ACHN (cell line): ENCODE measurements at places on chromosomes 2 and 18.

- no peak for DNase-seq
Observed at GRCh38 chr2:70182689-70183088, 8.1 kb downstream of the C2orf42 start.

DNA sequence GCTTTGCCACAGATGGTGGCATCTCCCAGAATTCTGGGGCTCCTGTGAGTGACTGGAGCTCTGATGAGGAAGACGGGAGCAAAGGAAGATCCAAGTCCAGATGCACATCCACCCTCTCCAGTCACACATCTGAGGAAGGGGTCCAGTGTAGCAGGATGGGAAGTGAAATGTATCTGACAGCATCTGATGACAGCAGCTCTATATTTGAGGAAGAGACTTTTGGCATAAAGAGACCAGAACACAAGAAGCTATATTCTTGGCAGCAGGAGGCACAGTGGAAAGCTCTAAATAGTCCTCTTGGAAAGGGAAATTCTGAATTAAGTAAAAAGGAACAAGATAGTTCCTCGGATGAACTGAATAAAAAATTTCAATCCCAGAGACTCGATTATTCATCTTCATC lies 23.5 kb upstream of the C1GALT1C1L start:
- no peak for DNase-seq

- no peak for DNase-seq
Observed at GRCh38 chr2:45683292-45683691, 31.8 kb downstream of the PRKCE start.

GRCh38 chr2:229456091-229456490 lies 185.0 kb upstream of the PID1 start:
- no peak for DNase-seq

- no peak for DNase-seq
Observed at GRCh38 chr2:121002597-121002996, 266.9 kb downstream of the GLI2 start.

DNA sequence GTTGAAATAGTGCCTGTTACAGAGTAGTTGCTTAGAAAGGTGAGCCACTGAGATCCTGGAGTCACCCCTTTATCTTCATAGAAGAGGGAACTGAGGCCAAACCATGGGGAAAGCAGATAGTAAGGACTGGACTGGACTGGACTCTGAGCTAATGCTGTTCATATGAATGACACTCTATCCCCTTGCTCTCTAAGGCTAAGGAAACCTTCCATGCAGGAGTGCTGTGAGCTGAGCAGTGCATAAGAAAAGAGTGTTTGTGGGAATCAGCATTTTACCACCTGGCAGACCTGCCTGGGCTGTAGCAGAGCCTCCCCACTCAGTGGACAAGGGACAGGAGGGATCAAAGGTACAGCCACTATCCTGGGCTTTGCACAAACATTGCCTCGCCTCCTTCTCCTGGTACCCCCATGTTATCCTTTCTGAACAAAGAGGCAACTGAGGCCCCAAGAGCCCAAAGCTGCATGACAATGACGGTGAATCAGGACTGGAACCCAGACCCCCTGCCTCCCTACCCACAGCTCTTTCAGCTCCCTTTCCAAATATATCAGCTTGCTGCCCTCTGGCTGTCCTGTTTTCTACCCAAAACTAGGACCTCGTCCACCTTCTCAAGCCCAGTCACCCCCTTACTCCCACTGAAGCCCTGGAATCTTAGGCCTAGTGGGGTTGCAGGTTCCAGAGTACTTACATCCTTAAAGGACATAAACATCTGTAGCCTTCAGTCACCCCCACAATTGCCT lies 227.9 kb downstream of the ZBTB7C start:
- no peak for DNase-seq

DNA sequence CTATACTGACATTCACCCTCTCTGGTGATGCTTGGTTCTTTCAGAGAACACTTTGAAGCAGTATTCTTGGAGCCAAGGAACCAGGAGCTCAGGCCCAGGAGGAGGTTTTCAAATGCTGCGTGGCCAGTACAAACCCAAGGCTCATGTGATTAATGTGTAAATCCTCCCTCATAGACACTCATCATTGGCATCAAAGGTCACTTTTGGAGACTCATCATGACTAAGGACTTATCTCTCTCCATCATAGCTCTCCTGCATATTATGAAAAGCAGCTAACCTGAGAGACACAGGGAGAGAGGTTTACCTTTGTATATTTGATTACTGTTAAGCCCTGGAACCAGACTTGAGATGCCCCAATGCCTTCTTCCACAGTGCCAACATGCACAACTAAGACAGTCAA lies 115.3 kb upstream of the SRD5A2 start:
- no peak for DNase-seq

DNA sequence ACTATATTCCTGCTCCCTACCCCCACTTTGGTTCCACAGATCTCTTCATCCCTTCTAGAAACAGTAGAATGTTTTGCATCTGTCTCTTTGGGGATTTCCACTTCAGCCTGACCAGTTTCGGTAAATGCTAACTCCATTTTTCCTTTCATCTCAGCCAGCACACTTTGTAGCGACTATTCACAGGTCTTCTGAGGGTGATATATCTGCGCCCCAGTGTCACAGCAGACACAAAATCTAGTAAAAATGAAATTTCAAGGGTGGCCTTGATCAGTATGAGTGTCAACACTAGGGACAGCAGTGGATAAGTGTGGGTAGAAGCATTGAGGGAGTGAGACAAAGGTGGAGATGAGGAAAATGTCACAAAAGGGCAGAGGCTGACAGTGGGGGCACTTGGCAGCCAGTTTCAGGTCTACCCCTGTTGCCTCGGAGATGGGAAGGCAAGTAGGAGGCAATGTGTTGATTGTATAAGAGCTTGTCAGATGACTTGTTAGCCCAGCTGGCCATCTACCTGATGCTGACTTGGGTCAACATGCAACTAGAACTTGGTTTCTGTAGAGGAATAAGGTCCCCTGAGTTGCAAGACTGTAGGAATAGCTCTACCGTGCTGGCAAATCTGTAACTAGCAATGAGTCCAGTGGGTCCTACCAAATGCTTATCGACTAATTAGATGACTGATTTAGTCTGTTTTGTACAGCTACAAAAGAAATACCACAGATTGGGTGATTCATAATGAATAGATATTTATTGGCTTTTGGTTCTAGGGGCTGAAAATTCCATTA lies 60.7 kb downstream of the CXCR4 start:
- no peak for DNase-seq

- DNase-seq = no peak
Observed at GRCh38 chr18:44290366-44290977, 390.2 kb upstream of the SETBP1 start.

DNA sequence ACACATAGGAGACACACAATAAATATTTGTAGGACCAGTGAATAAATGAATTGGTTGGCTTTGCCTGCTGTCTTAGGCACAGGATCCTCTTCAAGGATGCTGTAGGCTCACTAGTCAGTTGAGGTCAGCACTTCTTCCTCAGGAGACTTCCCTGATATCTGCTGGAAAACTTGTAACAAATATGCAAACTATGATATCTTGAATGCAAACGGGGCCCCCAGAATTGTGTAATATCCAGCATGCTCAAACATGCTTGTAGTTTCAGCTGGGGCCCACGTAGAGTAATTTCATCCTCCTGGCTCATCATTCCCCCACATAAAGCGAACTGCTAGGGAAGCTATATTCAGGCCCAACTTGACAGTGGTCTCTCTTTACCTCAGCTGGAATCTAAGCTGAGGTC lies 43.6 kb downstream of the POLE4 start:
- no peak for DNase-seq

DNA sequence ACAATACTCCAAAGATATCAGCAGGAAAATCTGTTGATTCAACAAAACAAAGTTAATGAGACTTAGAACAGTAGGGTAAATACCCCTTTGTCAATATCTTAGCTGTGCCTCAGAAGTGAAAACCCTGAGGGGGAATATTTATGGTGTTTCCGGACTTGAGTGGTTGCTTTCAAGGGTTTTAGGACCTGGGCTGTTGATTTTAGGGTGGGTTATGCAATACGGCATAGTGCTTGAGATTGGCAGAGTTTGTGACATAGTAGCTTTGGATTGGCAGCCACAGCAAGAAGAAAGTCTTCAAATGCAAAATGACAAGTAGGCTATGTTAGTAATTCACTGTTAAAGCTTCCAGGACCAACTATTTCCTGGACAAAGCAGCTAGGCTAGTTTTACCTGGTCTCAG lies 826.3 kb upstream of the CDH2 start:
- DNase-seq = no peak

DNA sequence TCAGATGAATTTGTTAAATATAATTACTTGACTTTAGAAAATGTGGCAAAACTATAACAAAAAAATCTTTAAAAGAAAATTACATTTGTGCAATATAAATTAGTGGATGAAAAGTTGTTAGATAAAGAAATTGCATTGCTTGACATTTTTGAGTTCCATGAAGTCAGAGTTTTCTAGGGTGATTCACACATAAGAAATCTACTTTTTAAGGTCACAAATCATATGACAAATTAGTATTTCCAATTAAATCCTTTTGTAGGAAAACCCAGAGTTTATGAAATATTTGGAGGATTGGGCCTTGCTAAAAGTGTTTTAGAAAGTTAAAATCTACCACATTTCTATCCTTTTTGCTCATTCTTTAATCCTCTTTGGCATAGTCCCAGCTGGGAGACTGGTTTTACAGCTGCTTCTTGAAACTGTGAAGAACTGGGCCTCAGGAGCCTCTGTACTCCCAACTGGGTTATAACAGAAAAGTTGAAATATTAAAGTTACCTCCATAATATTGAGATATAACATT lies 289.2 kb downstream of the LRRTM4 start:
- no peak for DNase-seq

GRCh38 chr2:190819840-190820301 lies 60.8 kb upstream of the GLS start:
- no peak for DNase-seq

GRCh38 chr18:26714739-26715138 lies 150.8 kb downstream of the AQP4 start:
- DNase-seq = no peak

DNA sequence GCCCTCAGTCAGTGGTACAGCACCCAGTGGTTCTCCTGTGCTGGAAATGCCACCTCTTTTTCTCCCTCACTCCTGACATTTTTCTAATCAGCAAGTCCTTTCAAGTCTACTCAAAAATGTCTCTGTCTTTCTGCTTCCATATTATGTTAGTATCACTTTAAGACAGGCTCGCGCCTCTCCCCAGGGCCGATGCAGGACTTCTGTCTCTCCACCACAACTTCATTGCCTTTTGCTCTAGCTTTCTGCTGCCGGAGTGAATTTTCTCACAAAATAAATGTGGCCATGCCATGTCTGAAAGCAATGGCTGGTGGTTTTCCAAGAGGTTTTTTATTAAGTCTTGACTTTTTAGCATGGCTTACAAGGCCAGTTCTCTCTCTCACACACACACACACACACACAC lies 73.6 kb downstream of the AOX1 start:
- DNase-seq = no peak

GRCh38 chr2:179266271-179266670 lies 1.6 kb upstream of the SESTD1 start:
- DNase-seq = no peak
